Activated CD4-positive, alpha-beta T cell treated with anti-CD3 and anti-CD28 coated beads, Interleukin-10, Interleukin-2, amounts not matched to agents 100 ng/mL and 50 ng/mL, durations not matched to agents 16 hours and 8 hours (primary cell): ENCODE measurements at places on chromosomes 13 and 19.
A peak's percentile ranks its signal among the peaks of the same experiment; 100 is the strongest.

GRCh38 chr13:73251626-73252265 is 192.9 kb downstream of the KLF5 start:
- DNase-seq: no peak

- DNase-seq: no peak
These were observed 33.9 kb upstream of the SLC7A10 start for GRCh38 chr19:33259539-33259938.

DNA sequence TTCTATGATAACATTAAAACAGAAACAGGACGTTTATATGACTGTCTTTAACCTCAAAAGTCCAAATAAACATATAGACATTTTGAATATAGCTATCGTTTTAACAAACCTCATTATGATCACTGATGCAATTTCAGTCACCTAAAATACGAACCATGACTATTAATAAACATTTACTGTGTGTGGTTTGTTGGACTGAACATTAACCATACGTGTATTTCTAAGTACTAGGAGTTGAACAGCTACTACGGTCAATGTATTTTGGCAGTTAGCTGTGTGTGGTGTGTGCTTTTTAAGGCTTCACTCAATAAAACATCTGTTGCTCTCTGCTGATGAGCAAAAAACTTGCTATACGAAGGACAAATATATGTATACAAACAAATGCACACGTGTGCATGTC is 281.4 kb downstream of the ABCC4 start:
- DNase-seq: no peak

GRCh38 chr13:102191951-102192502 is 209.8 kb downstream of the FGF14 start:
- DNase-seq: no peak

DNA sequence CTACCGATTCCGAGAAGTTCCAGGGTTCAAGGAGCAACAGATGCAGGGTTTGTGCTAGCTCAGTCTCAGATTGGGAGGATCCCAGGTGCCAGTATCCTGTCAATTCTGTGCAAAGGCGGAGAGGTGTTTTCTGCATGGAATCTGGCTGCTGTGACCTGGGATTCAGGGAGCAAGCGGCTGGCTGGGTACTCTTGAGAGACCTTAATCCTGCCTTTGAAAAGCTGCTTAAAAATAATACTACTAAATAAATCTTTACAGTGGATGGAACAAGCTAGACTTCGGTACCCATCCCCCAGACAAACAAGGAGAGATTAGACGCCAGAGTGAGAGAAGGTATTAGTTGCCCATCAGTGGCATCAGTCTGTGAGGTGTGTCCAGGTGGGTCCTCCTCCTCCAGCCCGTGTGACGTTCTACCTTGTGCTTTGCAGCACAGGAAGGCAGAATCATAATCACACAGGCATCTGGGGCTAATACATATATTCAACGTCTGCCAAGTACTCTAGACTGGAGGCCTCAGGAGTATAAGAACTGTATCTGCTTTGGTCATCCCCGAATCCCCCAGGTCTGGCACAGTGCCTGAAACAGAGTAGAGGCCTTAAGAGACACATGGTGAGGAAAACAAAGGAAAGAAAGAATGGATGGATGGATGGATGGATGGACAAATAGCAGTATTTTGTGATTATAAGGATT is 230.6 kb downstream of the ZNF536 start:
- no peak for DNase-seq

DNA sequence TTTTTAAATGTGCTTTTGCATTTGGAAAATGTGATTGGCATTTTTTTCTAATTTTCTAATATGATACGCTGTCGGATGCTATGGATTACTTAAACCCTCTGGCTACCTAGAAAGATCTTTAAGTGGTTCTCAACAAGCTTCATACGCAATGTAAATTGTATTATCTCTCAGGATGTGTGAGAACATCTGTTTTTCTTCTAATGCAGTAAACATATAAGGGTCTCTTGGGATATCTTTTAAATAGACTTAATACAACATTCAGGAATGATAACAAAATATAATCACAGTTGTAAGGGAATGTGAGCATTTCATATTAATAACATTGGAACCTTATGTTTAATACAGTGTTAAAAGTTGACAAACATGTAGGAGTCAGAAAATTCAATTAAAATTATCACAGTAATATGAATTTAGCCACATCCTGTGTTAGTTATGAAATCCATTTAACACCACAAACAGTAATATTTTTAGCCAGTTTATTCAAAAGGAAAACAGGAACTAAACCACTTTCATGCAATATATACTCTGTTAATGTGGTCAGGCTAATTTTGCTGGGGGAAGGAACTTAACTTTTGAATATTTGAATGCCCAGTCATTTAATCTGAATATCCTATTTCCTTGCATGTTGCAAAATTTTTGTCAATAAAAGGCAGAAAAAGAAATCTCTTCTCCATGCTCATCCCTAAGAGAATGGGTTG is 15.0 kb upstream of the ALOX5AP start:
- peak; percentile 63 for DNase-seq

DNA sequence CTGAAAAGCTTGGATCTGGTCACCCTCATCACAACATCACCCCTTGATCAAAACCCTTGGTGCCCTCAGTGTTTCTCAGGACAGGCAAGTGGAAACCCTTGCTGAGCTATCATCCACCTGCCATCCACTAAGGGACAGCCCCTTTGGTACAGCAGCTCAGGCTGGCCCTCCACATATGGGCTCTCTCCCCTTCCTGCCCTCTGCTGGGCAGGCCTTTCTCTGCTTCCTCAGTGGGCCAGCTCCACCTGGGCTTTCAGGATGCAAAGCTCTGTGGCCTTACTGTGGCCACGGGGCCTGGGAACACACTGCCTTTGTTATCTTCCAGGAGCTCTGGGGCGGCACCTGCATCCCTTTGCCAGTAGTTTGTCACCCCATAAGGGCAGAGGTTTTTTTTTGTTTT is 4.9 kb downstream of the SUGP1 start:
- no peak for DNase-seq

DNA sequence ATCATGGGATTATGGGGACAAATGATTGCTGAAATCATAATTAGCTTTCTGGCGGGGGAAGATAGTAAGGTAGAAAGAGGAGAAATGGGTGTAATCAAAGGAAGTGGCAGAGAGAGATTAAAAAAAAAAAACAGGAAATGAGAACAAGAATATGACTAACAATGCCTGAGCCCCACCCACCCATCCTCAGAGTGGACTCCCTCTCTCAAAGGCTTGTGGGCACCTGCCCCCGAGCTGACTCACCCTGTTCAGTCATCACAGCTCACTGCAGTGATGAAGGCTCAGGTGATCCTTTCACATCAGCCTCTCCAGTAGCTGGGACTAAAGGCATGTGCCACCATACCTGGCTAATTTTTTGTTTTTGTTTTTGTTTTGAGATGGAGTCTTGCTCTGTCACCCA is 26.4 kb upstream of the TPT1 start:
- DNase-seq: peak; percentile 96

- DNase-seq: no peak
These were observed 27.6 kb upstream of the MATK start for GRCh38 chr19:3813473-3814392.

DNA sequence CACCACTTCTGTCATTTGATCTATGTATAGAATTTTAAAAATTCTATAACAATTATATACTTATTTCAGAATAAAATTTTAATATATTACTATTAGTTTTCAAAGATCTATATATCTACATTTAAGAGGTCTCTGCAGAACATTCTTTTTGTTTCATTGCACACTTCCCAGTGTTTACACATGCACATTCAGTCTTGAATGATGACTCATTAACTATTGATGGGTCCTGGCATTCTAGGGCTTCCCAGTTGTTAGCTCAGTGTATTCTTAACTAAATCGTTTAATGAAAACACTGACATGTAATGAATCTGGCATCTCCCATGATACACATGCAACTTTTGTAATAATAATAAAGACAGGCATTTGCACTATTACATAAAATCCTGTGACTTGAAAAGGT is 324.6 kb downstream of the KLF12 start:
- no peak for DNase-seq

DNA sequence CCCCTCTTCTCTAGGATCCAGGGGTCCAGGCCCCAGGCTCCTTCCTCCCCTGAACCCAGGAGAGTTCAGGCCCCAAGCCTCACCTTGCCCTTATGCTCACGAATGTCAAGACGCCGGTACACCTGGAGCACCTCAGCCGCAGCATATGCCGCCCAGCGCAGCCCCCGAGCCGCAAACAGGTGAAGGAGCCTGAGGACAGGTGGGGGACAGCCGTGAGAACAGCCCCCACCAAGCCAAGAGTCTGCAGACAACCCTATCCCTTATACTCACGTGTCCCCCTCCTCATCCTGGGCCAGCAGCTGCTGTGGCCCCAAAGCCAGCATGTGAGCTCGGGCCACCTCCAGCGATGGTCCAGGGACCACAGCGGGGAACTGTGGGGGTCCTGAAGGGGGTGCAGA is 3.7 kb downstream of the NFKBID start:
- no peak for DNase-seq

- DNase-seq: no peak
These were observed 18.5 kb upstream of the ZNF681 start for GRCh38 chr19:23777216-23777615.

DNA sequence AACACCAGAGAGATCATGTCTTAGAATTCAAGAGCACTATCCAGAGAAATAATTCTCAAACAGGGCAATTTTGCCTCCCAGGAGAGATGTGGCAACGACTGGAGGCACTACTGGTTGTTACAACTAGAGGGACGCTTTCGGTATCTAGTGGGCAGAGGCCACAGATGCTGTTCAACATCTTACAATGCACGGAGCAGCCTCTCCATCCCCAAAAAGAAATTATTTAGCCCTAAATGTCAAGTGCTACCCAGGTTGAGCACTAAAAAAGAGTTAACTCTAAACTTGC is 78.6 kb downstream of the ABCC4 start:
- DNase-seq: no peak

DNA sequence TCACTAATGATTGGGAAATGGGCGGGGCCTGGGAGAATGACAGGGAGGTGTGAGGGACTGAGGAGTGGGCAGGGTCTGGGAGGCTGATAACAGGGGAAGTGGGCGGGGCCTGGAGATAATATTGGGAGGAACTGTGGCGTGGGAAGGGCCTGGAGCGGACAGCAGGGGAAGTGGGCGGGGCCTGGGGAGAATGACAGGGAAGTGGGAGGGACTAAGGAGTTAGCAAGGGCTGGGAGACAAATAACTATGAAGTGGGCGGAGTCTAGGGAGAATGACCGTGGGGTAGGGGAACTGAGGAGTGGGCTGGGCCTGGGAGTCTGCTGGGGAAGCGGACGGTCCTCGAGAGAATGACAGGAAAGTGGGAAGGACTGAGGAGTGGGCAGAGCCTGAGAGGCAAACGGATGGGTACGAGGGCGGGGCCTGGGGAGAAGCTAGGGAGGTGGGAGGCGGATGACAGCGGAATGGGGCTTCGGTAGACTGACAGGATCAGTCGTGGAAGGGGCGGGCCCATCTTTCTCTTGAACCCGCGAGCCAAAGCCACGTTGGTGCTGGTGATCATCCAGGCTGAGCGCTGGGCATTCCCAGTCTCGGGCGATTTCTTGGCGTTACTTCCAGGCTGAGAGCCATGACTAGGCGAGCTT is 14.0 kb upstream of the TUBB4A start:
- DNase-seq: peak; percentile 91

DNA sequence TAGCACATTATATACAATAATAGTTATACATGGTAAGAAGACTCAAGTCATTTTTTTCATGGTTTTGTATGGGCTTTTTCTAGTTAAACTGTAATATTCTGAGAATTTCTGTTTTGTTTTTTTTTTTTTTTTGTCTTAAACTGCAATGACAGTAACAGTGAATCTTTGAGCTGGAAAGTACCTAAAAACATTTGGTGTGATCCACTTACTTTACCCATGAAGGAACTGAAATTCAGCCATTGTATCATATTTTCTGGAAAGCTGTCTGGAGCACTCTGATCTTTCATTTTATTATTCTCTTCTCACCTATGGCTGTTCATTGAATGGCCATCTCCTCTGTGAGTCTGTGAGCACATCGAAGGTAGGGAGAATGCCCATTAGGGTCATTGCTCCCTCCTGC is 37.8 kb downstream of the MYO16 start:
- DNase-seq: no peak

GRCh38 chr19:28404472-28404871 is 808.5 kb downstream of the UQCRFS1 start:
- no peak for DNase-seq

GRCh38 chr19:23817519-23817918 is 58.8 kb upstream of the ZNF681 start:
- DNase-seq: peak; percentile 38

DNA sequence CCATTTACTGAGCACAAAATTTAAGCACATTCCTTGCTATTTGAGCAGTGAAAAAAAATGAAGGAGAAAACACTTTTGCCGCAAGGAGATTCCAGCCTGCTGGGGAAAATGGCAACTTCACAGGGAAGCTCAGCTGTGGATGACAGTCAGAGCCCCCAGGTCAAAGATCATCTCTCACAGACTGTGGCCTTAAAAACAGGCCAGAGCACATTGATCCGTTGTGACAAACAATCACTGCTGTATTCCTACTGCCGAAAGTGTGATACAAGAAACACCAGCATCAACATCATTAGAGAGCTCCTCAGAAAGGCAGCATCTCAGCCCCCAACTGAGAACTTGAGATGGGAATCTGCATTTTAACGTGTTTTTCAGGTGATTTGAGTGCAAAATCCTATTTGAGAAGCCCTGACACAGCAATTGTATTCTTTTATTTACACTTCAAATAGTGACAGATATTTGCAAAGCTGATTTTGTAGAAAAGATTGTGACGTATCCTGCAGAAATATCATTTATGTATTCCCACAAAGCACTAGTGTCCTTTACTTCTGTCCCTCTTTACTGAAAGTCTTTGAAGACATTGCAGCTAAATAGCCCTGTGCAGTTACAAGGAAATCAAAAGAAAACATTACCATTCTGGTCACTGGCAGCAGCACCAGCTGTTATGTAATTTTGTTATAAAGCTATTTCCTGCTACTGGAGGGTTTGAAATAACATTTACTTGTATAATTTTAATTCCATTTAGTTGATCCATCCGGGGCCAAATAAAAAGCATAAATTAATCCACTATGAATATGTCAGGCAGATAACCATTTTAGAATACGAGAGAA is 652.0 kb downstream of the LIG4 start:
- no peak for DNase-seq

DNA sequence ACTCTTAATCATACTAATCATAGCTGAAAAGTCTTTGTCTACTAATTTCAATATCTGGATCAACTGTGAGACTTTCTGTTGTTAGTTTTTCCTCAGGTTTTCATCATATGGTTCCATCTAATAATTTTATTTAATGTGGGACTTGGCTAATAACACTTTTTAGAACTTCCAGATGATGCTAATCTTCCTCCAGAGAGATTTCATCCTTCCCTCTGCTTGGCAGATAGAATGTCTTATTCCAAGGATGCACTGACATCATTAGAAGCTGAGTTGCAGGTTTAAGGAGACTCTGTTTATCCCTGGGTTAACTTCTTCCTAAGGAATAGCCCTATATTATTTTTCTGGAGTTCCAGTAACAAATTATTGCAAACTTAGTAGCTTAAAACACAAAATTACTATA is 325.6 kb downstream of the COG6 start:
- no peak for DNase-seq

- DNase-seq: peak; percentile 78
These were observed 630 bp downstream of the COQ8B start for GRCh38 chr19:40716031-40716481.

GRCh38 chr13:20828539-20829364 is 55.0 kb upstream of the EEF1AKMT1 start:
- DNase-seq: peak; percentile 72

- DNase-seq: no peak
These were observed 14.2 kb upstream of the PTBP1 start for GRCh38 chr19:782878-783668.

- no peak for DNase-seq
These were observed 415.8 kb upstream of the PCDH9 start for GRCh38 chr13:67645874-67646467.
